ENCODE measurements at places on chromosomes 4 and X. TPM values are rescaled to one million over a fixed set of nuclear protein-coding genes. Genes with fewer than 3 reads are reported as not detected.

Gene PABPC5
- not detected for total RNA-seq

- no peak for DNase-seq
- no peaks in the 10 kb centered on the region for H3K36me3 ChIP-seq
- H3K4me3 ChIP-seq: no peak overlapping the region
- no peaks in the 10 kb centered on the region for H3K27me3 ChIP-seq
- no peak overlapping the region for H3K27ac ChIP-seq
- peaks cover 18% of the 10 kb centered on the region for H3K4me1 ChIP-seq
These were observed 5.9 kb downstream of the LAMP2 start for GRCh38 chrX:120463241-120463640.

Gene NLGN3
- 0.28 TPM for total RNA-seq

- DNase-seq: no peak
- no peak overlapping the region for H3K27ac ChIP-seq
- no peaks in the 10 kb centered on the region for H3K4me1 ChIP-seq
- H3K4me3 ChIP-seq: no peak overlapping the region
- no peaks in the 10 kb centered on the region for H3K36me3 ChIP-seq
These were observed 3.9 kb downstream of the CYP2U1 start for GRCh38 chr4:107935246-107935645.

DNA sequence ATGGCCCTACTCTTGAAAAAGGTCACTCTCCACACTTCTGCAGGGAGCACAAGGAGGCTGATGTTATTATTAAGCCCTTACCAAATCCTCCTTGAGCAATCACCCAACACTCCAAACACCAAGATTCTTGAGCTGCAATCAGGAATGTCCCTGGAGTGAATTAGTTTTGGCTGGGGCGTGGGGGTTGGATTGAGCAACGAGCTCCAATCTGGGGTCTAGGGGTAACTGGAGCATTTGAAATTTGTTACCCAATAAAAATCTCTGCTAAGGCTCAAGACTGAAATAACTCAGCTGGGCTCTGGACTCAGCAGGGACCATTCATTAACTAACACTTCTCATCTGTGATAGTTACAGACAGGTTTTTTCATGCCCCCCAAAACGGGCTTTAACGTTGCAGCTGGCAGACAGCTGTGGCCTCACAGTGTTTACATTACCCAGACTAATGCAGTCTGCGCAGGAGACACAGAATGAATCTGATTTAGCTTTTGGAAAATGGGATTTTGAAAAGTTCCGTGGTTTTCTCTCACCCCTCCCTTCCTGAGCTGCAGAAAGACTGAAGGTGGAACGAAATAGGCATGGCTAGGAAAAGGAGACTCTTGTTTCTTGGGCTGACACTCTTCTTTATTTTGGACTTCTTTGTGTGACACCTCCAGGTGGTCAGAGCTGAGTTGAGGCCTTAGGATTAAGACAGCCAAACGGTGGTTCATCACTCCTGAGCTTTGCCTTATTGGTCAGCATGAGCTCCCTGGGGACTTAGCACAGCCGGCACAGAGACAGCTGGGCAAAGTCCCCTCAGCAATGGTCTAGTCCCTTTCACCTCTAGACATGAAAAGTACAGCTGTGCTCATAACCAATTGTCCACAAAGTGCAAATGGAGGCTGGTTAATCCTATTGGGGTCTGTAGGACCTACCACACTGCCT lies 26.6 kb downstream of the PLAC1 start:
- no peaks in the 10 kb centered on the region for H3K4me1 ChIP-seq
- H3K4me3 ChIP-seq: no peak overlapping the region
- no peak overlapping the region for H3K27ac ChIP-seq
- no peaks in the 10 kb centered on the region for H3K36me3 ChIP-seq
- no peak for DNase-seq
- H3K27me3 ChIP-seq: no peaks in the 10 kb centered on the region

GRCh38 chr4:10336471-10336870 lies 120.8 kb downstream of the ZNF518B start:
- H3K4me3 ChIP-seq: no peak overlapping the region
- no peaks in the 10 kb centered on the region for H3K27me3 ChIP-seq
- H3K27ac ChIP-seq: no peak overlapping the region
- DNase-seq: no peak
- H3K4me1 ChIP-seq: no peaks in the 10 kb centered on the region
- no peaks in the 10 kb centered on the region for H3K36me3 ChIP-seq

DNA sequence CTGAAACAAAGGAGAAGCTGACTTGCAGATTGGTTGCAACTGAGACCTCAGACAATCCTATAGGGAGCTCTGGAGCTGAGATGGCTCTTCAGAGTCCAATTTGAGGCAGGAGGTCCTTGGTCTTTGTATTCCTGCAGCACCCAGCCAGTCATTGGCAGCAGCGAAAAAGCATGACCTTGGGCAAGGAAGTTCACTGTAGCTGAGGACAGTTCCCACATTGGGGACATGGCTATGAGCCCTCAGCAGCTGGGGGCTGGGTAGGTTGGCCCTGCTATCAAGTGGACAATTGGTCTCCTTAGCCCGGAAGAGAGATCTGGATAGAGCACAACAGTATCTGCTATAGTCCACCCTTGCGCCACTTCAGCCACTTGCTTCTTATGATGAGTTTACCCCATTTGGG lies 56.9 kb upstream of the ATP6AP2 start:
- H3K27me3 ChIP-seq: no peaks in the 10 kb centered on the region
- no peaks in the 10 kb centered on the region for H3K36me3 ChIP-seq
- no peak overlapping the region for H3K27ac ChIP-seq
- H3K4me3 ChIP-seq: no peak overlapping the region
- no peaks in the 10 kb centered on the region for H3K4me1 ChIP-seq

- H3K27me3 ChIP-seq: no peaks in the 10 kb centered on the region
- no peak overlapping the region for H3K27ac ChIP-seq
- no peak for DNase-seq
- H3K4me3 ChIP-seq: no peak overlapping the region
- no peaks in the 10 kb centered on the region for H3K36me3 ChIP-seq
These were observed 999.3 kb upstream of the GRIA3 start for GRCh38 chrX:122184791-122185190.

GRCh38 chrX:18899796-18900380 lies 84.0 kb downstream of the PHKA2 start:
- no peaks in the 10 kb centered on the region for H3K4me1 ChIP-seq
- DNase-seq: no peak
- no peak overlapping the region for H3K27ac ChIP-seq
- H3K4me3 ChIP-seq: no peak overlapping the region
- no peaks in the 10 kb centered on the region for H3K27me3 ChIP-seq
- no peaks in the 10 kb centered on the region for H3K36me3 ChIP-seq

- H3K36me3 ChIP-seq: peaks cover 2% of the 10 kb centered on the region
- no peaks in the 10 kb centered on the region for H3K27me3 ChIP-seq
- peaks cover 26% of the 10 kb centered on the region for H3K4me1 ChIP-seq
- no peak overlapping the region for H3K27ac ChIP-seq
These were observed 57.7 kb downstream of the PCGF3 start for GRCh38 chr4:763191-763810.

Gene SOX3
- total RNA-seq: not detected

Gene GYPA
- not detected for total RNA-seq

DNA sequence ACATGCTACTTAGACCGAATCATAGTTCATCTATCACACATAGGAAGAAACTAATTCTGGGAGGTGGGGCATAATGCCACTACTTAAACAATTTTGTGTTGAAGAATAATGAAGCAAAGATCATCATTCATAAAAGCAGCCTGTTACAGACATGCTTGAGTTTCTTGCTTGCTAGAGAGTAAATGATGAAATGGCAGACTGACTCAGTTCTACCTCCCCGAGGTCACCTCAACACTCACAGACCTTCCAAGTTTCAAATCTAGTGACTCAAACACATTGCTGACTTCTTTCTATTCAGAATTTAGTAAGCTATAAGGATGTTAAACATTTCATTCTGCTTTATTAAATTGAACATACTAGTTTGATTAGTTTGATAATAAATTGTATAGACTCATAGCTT lies 636.5 kb upstream of the FRG1 start:
- no peaks in the 10 kb centered on the region for H3K4me1 ChIP-seq
- H3K36me3 ChIP-seq: no peaks in the 10 kb centered on the region
- no peaks in the 10 kb centered on the region for H3K27me3 ChIP-seq
- H3K4me3 ChIP-seq: no peak overlapping the region

Gene DOK7
- 2.4 TPM for total RNA-seq

DNA sequence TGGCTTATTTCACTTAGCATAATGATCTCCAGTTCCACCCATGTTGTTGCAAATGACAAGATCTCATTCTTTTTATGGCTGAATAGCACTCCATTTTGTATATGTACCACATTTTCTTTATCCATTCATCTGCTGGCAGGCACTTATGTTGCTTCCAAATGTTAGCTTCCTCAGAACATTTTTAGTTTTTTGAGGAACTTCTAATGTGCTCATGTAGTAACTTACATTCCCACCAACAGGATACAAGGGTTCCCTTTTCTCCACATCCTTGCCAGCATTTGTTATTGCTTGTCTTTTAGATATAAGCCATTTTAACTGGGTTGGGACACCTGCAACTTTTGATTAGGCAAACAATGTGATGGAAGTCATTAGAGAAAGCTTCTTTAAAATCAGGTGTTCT lies 454.2 kb downstream of the NLGN4X start:
- no peaks in the 10 kb centered on the region for H3K27me3 ChIP-seq
- no peak overlapping the region for H3K4me3 ChIP-seq
- H3K4me1 ChIP-seq: no peaks in the 10 kb centered on the region

Gene SPANXC
- not detected for total RNA-seq

- DNase-seq: no peak
- no peak overlapping the region for H3K27ac ChIP-seq
- no peaks in the 10 kb centered on the region for H3K27me3 ChIP-seq
- no peak overlapping the region for H3K4me3 ChIP-seq
These were observed 20.4 kb upstream of the CYP4V2 start for GRCh38 chr4:186170966-186171365.

Gene GSPT2
- 15.7 TPM for total RNA-seq

Gene SPARCL1
- total RNA-seq: 0.57 TPM

Gene IDH3G
- total RNA-seq: 89.4 TPM

DNA sequence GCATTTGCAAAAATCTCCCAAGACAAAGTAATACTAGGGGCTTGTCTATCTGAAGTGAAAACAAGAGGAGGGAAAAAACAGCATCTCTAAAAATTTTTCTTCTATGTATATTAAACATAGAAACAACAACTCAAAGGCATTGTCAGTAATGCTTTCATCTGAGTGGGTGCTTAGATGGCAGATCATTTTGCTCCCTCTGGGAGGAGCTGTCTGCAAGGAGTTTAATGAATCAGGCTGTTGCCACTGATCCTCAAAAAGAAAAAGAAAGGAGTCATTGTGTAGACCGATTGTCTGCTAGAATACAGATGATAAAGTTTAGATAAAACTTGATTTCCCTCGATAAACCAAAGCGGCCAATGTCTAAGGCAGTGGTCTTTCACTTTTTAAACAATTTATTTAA lies 49.7 kb upstream of the KLHL8 start:
- H3K27me3 ChIP-seq: no peaks in the 10 kb centered on the region
- H3K4me1 ChIP-seq: no peaks in the 10 kb centered on the region
- H3K4me3 ChIP-seq: no peak overlapping the region
- no peaks in the 10 kb centered on the region for H3K36me3 ChIP-seq

DNA sequence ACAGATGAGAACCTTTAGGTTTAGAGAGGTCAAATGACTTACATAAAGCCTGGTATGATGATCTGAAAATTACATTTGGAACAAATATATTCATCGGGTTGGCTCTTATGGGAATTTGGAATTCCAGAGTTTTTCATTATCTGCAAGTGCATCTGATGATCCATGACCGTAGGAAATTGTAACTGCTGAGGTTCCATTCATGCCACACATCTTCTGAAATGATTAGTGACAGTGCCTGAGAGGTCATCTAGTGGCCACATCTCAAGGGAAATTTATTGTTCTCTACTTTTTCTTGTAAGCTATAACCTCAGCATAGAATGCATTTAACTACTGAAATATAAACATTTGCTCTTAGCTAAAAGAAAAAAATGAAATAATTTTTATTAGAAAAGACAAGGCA lies 105.8 kb upstream of the NWD2 start:
- H3K4me3 ChIP-seq: no peak overlapping the region
- no peak overlapping the region for H3K27ac ChIP-seq
- H3K4me1 ChIP-seq: no peaks in the 10 kb centered on the region
- no peaks in the 10 kb centered on the region for H3K36me3 ChIP-seq

Gene GPR82
- total RNA-seq: not detected

DNA sequence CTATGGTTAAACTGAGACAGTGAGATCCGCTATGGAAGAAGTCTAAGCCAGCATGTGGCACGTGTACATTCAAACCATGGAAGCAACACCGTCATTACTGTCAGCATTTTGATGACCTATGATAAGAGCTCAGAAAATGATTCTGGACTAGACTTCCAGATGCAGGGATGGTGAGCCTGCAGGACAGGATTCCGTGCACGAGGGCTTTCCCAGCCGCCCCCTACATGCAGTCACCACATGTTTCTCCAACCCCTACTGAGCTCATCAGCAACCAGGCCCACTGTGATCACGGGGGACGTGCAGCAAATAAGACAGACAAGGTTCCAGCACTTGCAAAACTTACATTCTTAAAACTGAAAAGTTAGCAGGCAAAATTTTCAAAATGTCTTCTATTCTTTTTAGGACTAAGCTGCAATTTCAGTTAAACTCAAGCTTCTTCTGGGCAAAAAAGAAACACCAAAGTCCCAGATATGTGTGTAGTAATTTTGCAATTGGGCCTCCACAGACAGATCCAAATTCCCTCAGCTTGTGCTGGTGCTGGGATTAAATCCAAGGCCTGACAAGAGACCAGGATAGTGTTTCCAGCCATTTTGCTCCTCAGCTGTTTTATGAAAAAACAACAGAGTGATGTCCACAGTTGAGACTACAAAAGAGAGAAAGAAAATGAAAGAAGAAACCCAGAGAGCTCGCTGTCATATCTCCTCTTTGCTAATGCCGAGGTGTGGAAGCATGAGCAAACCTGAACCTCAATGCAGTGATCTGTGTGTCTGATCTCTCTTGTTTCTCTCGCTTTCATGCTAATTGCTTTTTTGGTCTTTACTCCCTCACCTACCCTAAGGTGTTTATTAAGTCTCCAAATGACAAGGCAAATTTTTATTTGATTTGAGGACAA lies 118.2 kb downstream of the AFAP1 start:
- peaks cover 31% of the 10 kb centered on the region for H3K36me3 ChIP-seq
- DNase-seq: no peak
- H3K27ac ChIP-seq: no peak overlapping the region
- H3K4me1 ChIP-seq: peaks cover 11% of the 10 kb centered on the region

GRCh38 chrX:8083286-8083685 lies 87.8 kb downstream of the VCX2 start:
- H3K27me3 ChIP-seq: no peaks in the 10 kb centered on the region
- no peak for DNase-seq
- H3K4me3 ChIP-seq: no peak overlapping the region
- no peaks in the 10 kb centered on the region for H3K4me1 ChIP-seq
